ENCODE measurements at places on chromosomes 7 and 10.
A peak's percentile ranks its signal among the peaks of the same experiment; 100 is the strongest.

- peak; percentile 17 for DNase-seq
These were observed 20.9 kb downstream of the RGS10 start for GRCh38 chr10:119521443-119522204.

GRCh38 chr10:67837541-67838314 lies at the start of gene DNAJC12:
DNAJC12 (minus strand) TSS chr10:67838188; CDS start chr10:67838011, 177 bp downstream.
- DNase-seq, result peak; percentile 48

- no peak for DNase-seq
These were observed 38.1 kb downstream of the CTTNBP2 start for GRCh38 chr7:117835016-117835664.

DNA sequence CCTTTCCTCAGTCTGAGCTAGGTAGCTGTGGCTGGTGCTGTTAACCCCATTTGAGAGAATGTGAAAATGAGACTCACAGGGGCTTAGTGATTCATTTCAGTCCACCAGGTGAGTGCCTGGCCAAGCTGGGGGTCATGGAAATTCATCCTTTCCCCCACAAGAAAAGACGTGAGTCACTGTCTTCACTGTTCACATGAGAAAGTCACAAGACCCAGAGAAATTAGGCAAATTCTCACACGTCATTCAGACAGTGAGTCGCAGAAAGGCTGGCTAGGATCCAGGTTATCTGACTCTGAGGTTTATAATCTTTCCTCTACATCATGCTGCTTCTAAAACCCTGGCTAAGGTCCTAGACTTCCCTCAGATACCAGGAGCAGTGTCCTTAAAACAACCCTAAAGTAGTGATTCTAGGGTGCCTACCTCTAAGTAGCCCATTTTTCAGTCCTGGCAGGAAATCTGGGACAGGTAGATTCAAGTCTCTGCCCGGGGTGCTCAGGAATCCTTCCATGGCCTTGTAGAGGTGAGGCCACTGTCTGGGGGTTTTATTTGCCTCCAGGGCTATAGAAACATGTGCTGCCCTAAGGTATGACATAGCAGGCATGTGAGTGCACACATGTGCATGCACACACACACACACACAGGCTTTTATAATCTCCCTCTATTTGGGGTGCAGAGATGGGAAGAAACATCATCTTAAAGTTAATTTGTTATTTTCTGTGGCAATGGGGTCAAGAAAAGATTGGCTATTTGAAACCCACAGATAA lies 427.9 kb upstream of the CELF2 start:
- DNase-seq, result peak; percentile 5

GRCh38 chr10:3046210-3046779 lies 21.1 kb upstream of the PFKP start:
- no peak for DNase-seq

DNA sequence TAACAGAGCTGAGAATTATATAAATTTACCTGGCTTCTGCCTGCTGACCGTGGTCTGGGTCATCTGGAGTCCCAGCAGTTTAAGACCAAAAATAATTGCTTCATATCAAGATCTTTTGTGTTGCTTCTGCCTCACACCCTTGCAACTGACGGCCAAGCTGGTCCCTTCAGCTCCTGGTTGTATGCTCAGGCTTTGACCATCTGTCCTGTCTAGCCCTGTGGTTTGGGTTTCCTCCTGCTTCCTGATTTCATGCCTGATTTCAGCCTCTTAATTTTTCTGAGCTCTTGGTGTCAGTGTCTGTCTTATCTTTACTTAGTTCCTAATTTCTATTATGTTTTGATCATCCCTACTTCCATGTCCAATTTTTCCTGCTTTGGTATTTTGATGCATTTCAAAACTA lies 87.9 kb upstream of the PLXDC2 start:
- DNase-seq, result no peak

- no peak for DNase-seq
These were observed 158.1 kb downstream of the BTAF1 start for GRCh38 chr10:92081641-92082040.

- DNase-seq, result no peak
These were observed 75.2 kb downstream of the INSIG1 start for GRCh38 chr7:155372782-155373358.

DNA sequence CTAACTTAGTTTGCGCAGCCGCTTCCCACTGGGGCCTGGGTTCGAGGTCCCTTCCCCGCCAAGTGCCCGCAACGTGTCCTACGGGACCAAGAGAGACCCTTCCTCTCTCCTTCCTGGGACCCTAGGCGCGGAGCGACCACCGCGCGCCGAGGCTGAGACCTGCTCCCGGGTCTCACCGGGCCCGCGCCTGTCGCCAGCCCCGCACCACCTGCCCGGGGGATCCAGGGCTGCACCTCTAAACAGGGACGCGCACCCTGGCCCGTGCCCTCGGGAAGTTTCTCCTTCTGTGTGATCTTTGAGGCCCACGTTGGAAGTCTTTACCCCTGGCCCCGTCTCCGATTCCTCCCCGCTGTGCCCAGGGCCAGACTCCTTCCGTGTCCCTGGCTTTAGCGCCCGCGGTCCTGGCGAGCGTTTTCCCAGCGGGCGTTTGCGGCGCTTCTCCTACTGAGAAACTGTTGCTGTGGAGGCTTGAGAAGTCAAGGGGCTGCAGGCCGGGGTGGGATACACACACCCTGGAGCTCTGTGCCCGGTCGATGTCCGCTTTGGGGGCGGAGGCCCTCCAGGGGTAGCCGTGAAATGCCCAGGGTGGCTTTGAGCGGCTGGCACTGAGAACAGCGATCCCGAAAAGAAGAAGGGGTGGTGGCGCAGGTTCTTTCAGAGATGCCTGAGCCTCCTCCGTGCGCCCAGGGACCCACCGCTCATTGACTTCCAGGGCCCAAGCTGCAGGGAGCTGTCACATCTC lies 575 bp downstream of the PLPP4 start:
- DNase-seq, result no peak

- no peak for DNase-seq
These were observed 10.7 kb upstream of the DPYSL4 start for GRCh38 chr10:132175907-132176581.

GRCh38 chr7:142450206-142450605 lies 192.3 kb upstream of the PRSS58 start:
- DNase-seq, result no peak

DNA sequence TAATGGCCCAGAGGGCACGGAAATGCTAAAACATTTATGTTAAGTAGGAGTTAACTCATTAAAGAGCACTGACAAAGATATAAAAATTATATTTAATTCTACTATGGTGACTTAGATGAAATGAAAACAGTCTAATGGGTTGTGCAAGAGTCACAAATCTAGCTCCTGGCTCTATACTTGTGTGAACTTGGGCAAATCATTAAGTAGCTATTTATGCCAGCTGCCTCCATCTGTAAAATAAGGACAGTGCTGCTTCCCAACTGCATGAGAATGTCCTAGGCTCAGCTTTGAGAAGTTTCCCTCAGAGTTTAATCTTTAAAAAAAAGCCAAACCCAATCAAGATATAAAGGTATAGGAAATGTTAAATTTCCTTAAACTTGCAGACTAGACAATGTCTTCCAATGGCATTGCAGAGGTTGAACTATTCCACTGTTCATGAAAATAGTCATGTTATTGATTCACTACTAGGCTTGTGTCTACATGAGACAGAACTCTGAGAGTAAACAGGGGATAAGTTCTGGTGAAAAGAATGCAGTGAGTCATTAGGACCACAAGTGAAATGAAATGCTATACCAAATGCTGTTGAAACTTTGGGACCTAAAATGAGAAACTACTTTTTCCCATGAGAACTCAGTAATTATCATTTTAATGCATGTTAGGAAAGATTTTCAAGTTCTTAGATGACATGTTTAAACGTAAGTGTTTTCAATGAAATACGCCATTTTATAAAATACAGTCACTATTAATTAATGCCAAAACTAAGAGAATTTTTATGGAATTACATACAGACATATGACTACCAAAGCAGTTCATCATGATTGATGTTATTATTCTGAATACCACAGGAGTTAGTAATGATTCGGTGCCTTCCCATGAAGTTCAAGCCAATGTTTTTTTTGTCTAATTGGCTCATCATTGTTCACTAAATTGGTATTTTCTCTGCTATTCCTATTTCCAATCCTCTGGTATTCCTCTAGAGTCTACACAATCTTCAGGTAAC lies 84.2 kb downstream of the CDK6 start:
- DNase-seq, result no peak

- no peak for DNase-seq
These were observed 69.0 kb upstream of the GPR158 start for GRCh38 chr10:25105743-25106260.

GRCh38 chr10:132577350-132578003 lies 39.9 kb downstream of the INPP5A start:
- DNase-seq, result peak; percentile 19

- DNase-seq, result no peak
These were observed 7.2 kb downstream of the GCC1 start for GRCh38 chr7:127578036-127578684.

DNA sequence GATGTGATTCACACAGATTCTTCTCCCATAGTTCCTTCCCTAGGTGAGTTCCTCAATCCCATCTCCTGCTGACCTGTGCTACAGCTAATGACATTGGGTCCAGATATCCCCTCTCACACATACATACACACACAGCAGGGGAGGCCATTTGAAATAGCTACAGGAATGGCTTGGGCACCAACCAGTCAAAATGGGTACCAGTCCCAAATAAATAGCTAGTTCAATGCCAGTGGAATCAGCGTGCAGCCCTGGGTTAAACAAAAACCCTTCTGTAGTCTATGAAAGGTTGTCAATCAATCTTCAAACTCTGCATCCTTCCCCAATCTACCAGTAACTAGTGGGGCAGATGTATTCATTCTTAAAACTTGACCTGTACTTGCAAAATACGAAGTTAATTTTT lies 9.3 kb downstream of the PNLIPRP2 start:
- DNase-seq, result no peak

DNA sequence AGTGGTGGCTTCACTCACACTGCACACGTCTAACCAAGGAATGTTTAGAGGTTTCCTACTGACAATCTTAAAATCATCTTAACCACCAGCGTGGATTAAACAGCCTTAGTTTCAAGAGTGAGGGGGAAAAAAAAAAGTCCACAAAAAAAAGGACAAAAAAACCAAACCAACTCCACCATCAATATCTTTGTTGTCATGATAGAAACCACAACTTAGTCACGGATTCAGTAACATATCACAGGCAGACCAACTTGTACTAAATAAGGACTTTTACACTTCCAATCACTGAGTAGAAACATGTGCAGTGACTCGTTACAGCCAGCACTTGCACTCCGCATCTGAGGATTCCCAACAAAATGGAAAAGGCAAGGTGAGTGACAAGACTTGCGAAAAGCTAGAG lies 46.5 kb downstream of the FAM171A1 start:
- DNase-seq, result no peak

- no peak for DNase-seq
These were observed 114.5 kb downstream of the PTPN20 start for GRCh38 chr10:47025540-47026300.

DNA sequence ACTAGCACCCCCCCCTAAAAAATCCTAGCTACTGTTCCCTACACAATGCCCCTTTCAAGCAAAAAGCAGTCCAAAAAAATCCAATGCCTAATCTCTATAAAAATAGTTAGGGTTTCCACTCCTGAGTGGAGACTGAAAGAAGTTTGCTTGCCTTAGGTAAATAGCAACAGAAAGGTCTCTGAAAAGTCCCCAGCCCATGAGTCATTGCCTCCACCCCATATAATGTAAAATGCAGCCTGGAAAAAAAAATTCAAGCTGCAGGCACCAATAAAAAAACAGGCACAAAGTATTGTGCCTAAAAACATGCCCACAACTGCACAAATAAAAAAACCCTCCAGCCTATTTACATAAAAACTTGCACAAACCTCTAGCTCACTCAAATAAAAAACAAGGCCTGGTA lies 47.5 kb downstream of the ZNF680 start:
- no peak for DNase-seq

GRCh38 chr7:44177570-44178131 lies 11.6 kb downstream of the GCK start:
- DNase-seq, result no peak

DNA sequence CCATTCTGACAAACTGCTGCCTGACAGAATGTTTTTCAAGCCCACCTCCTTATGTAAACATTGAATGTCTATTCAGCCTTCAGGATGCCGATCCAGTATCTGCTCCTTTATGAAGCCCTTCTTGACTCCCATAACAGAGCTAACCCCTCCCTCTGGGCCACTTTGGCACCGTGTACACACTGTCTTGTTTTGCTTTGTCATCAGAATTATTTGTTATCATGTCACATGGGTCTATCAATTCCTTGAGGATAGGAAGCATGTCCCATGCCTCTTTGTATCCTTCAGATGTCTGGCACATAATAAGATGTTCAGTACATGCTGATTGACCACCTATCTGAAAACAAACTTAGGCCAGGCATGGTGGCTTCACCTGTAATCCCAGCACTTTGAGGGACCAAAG lies 92.3 kb downstream of the PRLHR start:
- no peak for DNase-seq

GRCh38 chr7:99037327-99037940 lies 106.5 kb downstream of the SMURF1 start:
- no peak for DNase-seq

DNA sequence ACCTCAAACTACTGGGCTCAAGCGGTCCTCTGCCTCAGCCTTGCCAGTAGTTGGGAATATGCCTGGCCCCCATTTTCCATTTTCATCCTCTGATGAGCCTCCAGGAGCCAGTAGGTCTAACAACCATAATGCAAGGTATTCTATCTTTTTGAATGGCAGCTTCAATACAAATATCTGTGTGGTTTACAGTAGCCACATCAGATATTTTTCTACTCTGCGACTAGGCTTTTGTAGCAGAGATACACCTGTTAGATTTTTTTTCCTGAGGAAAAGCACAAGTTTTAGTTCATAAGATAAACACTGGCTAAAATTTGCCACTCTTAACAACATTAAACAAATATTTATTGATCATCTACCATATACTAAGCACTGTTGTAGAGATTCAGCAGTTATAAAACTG lies 3.9 kb upstream of the GLCCI1 start:
- no peak for DNase-seq

DNA sequence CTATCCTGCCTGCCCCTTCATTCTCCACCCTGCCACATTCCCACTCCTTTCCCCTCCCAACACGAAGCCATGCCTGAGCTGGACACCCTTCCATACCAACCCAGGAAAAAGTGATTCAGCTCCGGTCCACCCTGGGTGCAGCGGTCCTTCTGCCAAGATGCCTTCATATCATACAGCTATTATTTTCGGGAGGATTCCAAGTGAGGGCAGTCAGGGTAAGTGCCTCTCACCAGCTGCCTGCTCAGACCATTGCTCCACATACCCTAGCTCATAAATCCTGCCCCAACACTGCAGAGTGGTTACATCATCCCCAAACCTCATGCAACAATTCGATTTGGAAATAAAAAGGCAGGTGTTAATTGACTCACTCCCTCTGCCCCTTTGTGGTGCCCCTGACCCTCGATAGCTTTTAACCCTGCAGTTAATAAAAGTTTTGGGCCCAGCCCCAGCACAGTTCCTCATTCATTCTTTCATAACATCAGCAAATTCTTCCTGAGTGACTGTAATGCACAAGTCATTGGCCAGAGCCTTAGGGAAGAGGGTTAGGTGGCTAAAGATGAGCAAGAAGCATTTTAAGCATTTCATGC lies 42.6 kb downstream of the ZNF503 start:
- DNase-seq, result peak; percentile 26

- no peak for DNase-seq
These were observed 83.0 kb upstream of the FAM180A start for GRCh38 chr7:135831455-135832195.
